ENCODE measurements at places on chromosomes 16 and 17.

DNA sequence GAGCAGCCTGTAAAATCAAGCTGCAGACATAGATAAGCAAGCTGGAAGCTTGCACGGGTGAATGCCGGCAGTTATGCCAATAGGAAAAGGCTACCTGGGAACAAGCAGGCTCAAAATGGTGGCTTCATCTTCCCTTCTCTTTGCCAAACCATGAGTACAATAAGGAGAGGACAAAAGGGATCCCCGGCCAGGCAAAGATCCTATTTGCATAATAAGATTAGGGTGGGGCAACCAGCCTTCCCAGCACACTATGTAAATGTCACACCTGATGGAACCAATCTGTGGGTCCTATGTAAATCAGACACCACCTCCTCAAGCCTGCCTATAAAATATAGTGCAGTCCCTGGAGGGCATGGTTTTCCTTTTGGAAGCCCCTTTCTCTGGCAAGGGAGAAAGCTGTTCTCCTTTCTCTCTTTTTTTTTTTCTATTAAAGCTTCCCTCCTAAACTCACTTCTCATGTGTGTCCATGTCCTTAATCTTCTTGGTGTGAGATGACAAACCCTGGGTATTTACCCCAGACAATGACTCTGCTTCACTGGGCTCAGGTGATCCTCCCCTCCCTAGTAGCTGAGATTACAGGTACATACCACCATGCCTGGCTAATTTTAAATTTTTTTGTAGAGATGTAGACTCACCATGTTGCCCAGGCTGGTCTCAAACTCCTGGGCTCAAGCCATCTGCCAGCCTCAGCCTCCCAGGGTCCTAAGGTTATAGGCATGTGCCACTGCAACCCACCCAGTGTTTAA is 44.2 kb downstream of the PSMD12 start:
- DNase-seq = no peak

DNA sequence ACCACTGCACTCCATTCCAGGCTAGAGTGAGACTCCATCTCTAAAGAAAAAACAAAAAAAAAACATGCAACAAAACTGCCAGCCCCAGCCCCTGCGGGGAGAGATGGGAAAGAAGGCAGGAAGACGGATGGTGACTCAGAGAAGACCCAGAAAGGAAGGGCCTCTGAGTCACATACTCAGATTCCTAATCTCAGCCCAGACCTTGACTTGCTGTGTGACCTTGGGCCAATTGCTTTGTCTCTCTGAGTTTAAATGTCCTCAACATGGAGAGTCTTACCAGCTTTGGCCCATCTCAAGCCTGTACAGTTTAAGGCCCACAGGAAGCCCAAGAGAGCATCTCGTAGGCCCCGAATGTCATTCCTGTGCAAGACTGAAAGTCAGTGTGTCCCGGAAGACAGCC is 86.5 kb upstream of the LHX1 start:
- no peak for DNase-seq

GRCh38 chr16:2598133-2598641 is 60.4 kb downstream of the PDPK1 start:
- DNase-seq = no peak

DNA sequence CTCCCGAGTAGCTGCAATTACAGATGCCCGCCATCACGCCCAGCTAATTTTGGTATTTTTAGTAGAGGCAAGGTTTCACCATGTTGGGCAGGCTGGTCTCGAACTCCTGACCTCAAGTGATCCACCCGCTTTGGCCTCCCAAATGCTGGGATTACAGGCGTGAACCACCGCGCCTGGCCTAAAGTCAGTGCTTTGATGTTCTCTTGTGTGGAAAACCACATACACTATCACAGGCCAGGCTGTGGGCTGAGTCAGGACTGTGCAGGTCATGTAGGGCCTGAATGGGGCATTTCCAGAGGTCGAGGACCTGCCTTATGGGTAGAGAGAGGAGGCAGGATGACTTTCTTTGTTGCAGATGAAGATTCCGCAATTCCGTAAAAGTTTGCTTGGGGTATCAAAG is 5.1 kb upstream of the MT3 start:
- DNase-seq = no peak

DNA sequence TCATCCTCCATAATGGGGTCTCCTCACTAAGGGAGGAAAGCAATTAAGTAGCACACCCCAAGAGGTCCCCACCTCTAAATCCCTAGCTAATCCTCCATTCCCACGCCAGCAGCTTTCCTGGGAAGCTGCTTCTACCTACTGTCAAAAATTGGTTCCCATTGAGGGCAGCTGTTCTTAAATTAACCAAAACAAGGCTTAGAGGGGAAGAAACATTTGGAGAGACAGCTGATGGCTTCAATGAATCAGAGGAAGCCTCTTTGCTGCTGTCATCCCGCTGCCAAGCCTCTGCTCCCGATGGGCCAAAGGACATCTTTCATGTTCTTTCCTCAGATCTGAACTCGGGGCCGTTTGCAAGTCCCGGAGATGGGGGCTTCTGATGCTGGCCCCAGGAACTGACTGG is 26.6 kb downstream of the AIPL1 start:
- no peak for DNase-seq

Measured in activated naive CD8-positive, alpha-beta T cell treated with anti-CD3 and anti-CD28 coated beads for 36 hours (primary cell).